ENCODE measurements at places on chromosomes 6 and 20.

DNA sequence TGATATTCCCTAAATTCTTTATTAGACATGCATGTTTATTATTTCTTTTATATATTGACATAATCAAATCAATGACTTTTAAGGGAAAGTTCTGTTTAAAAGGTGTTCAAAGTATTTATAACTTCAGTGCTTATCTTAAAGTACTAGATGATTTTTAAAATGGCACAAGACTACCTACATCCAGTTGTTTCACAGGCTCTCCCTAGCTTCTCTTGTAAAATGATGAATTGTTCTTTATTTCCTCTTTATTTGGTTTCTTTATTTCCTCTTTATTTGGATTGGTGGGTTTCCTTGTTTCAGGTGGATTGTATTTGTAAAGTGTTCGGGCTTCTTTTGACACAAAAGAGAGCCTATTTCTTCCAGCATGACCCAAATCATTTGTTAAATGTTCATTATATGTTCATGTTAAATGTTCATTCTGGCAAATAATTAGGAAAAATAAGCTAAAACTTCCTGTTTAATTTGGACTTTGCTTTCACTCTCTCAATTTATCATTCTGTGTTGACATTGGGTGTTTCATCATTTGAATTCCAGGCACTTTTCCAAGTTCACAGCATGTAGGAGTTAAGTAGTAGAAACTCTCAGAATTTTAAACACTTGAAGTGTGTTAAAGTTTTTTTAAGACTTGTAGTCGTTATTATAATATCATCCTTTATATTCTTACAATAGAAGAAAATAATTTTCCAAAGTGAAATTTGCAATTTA lies 24.6 kb downstream of the MLIP start:
- DNase-seq: no peak

- DNase-seq: no peak
Observed at GRCh38 chr6:137704802-137705159, 162.3 kb upstream of the TNFAIP3 start.

GRCh38 chr20:47850146-47850545 lies 64.9 kb upstream of the SULF2 start:
- DNase-seq: no peak

- no peak for DNase-seq
Observed at GRCh38 chr20:11912013-11912658, 5.6 kb upstream of the BTBD3 start.

DNA sequence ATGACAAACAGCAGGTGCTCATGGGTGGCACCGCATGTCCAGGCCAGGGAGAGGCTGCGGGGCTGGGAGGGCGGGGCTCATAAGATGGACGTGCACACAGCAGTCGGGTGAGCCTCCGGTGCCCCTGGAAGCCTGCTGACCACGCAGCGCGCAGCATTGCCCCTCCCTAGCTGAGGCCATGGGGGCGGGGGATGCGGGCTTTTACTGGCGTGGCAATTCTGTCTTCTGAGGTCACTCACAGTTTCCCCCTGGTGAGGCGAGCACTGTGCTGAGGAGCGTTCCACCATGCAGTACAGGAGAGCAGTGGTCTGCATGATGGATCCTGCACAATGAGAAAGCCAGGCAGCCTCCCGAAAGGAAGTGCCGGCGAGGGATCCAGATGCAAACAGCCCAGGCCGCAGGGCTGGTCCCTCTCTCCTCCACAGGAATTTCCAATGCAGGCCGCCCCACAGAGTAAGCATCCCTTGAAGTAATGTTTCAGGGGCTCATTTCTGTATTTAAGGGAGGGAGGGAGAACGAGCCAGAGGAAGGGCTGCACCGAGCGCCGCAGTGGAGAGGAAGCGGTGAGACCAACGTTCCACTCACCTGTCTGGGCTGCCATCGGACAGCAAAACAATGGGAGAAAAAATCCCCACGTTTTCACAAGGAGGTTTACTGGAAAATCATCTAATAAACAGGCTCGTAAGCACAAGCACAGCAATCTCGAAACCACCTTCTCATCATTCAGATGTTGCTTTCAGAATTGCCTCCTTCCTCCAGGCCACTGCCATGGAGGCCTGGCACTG lies 56.0 kb downstream of the IRF4 start:
- DNase-seq: peak; percentile 33

DNA sequence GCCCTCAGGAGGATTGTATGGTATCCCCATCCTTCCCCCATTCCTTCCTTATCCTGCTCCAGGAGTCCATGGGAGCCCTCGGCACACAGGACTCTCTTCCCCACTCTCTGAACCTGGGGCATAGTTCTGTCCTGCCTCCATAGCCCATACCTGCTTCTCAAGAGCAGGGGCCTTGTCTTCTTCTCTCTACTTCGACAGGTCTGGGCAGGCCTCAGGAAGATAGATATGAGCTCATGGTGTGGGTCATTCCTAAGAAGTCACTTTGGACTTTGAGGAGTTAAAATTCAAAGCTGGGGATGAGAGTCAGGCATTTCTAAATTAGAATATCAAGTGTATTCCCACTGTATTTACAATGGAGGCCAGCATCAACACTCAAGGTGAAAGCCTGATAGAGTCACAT lies 8.4 kb upstream of the ADA start:
- DNase-seq: no peak

DNA sequence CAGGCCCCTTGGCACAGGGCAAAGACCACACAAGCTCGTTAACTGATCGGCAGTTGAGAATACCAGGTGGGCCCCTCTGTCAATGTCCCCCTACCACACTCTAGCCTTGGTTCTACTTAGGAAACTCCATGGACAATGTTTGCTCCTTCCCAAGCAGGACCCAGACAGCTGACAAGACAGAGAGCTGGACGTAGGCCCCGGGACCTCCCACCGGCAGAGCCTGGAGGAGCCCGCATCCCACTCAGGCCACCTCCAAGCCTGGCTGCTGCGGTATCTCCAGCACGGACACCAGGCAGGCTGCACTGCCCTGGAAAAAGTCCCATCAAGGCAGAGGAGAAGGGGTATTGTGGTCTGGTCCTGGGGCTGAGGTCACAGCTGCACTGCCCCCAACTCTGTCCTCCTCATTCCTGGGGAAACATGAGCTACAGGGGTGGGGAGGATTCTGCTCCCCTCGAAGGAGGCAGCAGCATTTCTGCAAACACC lies 6.2 kb upstream of the GRM4 start:
- DNase-seq: no peak

DNA sequence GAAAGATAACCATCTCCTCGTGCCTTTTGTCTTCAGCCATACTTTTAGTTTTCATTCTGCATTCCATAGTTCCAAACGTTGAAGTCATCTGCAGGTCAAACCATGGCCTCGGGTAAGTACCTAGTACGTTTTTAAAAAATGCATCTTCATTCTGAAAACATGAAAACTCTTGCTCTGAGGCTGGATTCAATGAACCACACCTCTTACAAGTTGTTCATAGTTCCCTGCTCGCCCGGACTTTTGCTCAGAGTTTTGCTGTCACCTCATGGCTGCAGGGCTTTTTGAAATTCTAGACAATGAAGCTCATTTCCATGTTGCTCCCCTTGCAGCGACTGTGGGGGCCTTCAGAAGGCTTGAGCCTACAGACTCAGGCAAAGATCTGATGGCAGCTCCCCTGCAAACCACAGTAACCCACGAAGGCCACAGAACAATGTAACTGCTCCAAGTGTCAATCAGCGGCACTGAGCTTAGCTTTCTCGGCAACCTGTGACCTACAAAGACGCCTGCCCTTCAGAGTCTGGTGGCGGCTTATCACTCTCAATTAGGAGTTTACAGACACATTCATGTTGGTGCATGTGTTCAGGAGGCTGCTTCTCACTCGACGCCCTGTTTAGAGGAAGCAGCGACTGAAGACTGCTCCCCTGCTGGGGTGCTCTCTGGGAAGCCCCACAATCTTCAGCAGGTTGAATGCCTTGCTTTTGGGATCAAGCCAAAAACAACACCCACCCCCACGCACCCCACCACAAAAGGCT lies 61.2 kb downstream of the FOXC1 start:
- no peak for DNase-seq

DNA sequence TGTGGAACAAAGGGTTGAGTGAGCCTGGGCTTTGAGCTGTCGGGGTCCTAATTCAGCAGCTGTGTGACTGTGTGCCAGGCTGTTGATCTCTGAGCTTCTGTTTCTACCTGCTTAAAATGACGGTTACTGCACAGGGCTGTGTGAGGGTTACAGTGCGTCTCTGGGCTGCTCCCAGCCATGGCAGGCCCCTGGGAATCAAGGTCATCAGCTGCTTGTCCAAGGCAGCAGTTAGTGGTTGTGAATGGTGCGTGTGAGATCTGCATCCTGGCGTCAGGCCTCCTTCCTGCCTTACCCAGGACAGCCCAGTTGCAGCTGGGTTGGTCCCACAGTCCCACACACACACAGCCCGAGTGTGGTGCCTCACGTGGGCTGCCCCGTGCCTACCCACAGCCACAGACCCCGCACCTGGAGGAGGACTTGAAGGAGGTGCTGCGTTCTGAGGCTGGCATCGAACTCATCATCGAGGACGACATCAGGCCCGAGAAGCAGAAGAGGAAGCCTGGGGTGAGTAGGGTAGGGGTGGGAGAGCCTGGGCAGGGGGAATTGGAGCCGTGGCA lies 15.6 kb downstream of the GTSF1L start:
- no peak for DNase-seq

DNA sequence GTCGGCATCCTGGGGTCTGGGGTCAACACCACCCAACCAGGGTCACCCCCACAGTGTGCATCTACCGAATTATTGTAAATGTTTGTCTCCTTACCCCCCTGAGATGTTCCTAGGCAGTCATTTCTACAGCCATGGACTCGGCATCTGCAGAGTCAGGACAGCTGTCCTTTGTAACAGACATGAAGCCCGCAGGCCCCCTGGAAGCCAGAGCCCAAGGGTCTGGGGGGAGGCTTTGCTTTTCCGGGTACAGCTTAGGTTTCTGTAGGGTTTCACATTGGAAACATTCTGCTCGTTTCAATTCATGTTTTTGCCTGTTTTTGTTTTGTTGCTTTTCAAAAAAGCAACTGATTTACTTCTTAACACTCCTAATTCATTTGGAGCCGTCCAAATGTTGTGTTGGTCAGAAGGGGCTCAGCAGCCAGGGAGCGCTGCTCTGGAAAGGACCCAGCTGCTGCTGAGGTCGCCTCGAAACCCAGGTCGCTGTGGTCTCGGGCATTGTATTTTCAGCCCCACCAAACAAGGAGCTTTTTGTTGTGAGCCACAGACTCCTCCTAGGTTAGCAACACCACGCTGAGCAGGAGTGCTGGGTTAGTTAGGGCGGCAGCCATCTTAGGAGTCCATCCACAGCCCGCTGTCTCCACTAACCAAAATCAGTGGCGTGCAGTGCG lies 160.4 kb downstream of the TMEM242 start:
- DNase-seq: no peak

- DNase-seq: no peak
Observed at GRCh38 chr6:30349421-30350177, 4.6 kb downstream of the RPP21 start.

- DNase-seq: no peak
Observed at GRCh38 chr6:5713519-5713918, 293.2 kb downstream of the NRN1 start.

DNA sequence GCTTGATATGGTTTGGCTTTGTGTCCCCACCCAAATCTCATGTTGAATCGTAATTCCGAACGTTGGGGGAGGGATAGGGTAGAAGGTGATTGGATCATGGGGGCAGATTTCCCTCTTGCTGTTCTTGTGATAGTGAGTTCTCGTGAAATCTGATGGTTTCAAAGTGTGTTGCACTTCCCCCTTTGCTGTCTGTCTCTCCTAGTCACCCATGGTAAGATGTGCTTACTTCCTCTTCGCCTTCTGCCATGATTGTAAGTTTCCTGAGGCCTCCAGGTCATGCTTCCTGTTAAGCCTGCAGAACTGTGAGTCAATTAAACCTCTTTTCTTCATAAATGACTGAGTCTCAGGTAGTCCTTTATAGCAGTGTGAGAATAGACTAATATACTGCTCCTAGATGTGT lies 19.9 kb downstream of the PFDN4 start:
- DNase-seq: no peak

GRCh38 chr6:39327507-39327906 lies 5.0 kb upstream of the KCNK16 start:
- no peak for DNase-seq

- peak; percentile 53 for DNase-seq
Observed at GRCh38 chr6:75526502-75527127, 33.0 kb upstream of the FILIP1 start.

GRCh38 chr20:32484958-32485769 lies 100.0 kb downstream of the NOL4L start:
- DNase-seq: peak; percentile 84

DNA sequence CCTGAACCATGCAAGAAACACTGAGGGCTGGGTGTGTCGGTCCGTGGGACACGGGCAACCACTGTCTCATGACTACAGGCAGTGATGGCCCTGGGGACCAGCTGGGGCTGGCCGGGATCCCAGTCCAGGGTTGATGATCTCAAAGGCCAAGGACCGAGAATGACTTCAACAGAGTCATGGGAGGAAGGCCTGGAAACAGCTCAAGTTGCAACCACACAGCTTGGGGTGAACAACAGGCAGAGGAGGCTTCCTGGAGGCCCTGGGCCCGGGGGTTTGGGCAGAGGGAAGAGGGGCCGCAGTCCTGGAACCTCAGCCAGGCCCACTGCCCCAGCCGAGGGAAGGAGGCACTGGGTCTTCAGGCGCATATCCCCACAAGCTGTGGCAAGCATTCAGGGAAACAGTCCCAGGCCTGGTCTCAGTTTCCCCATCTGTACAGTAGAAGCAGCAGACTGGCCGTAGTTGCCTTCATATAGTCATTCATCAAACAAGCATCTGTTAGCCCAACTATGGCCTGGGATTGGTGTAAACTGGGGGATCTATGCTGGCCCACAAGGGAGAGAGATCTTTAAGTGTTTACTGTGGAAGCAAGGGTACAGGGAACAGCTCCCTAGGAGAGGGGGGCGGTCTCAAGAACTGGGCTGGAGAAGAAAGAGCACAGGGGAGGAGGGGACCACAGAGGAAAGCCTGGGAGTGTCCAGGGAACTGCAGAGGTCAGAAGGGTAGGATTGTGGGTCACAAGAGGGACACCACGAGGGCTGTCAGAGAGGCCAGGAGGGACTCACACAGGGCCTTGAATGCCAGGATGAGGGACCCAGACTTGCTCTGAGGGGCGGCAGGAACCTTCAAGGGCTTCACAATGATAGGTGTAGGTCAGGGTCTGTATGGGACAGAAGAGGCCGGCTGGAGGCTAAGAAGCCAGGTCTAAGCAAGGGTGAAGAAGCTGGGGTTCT lies 2.1 kb downstream of the MYL9 start:
- no peak for DNase-seq

DNA sequence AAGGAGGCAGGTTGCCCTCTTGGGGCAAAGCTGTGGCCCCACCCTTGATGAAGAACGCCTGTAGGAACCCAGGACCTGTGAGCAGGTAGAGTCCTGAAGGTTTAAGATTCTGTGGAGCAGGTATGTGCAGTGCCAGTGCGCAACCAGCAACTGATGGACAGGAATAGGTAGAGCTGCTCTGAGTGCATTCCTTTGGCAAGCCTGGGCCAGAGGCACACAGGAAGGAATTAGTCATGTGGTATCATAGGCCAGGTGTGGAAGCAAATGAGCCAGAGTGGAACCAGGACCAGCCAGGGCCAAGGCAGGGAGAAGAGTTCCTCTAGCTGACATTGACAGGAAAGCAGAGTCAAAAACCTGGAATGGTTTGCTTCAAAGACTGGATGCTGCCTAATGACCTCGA lies 1.4 kb upstream of the KHDC1 start:
- DNase-seq: no peak

GRCh38 chr6:11209369-11209768 lies 23.1 kb downstream of the NEDD9 start:
- DNase-seq: no peak

Measured in activated CD4-positive, alpha-beta T cell treated with anti-CD3 and anti-CD28 coated beads, Interleukin-2, amount 50 U/mL, for 1 hour (primary cell).